RWPE1 (cell line): ENCODE measurements at places on chromosomes 1 and 21.

- no peak for DNase-seq
Measured at GRCh38 chr21:38999161-38999560, 184.1 kb downstream of the PSMG1 start.

DNA sequence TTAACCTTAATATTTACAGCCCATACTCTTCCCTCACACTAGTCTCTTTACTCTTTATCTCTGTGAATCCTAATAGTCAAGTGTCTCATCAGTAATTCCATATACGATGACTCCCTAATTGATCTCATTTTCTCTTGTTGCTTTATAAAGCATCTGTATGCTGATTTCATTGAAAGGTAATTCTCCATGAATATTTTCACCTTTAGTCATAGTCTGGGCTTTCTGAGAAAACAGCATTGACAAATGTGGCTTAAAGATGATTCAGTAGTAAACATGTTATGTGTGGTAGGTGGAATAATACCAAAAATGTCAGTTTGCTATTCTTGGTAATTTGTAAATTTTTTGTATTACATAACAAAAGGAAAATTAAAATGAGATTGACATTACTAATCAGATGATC is 1176.5 kb downstream of the NCAM2 start:
- peak; percentile 20 for DNase-seq

GRCh38 chr1:103267893-103268292 is 159.6 kb upstream of the COL11A1 start:
- no peak for DNase-seq

- DNase-seq: peak; percentile 39
Measured at GRCh38 chr1:84892705-84893618, at the start of gene LPAR3. Gene LPAR3 (minus strand): TSS chr1:84893206. CDS start chr1:84866120, 27,086 bp downstream.

GRCh38 chr21:32597205-32597604 is 11.9 kb upstream of the TCP10L start:
- peak; percentile 69 for DNase-seq
